ENCODE measurements at places on chromosomes 6 and 20. TPM values are rescaled to one million over a fixed set of nuclear protein-coding genes. Genes with fewer than 3 reads are reported as not detected.
A peak's percentile ranks its signal among the peaks of the same experiment; 100 is the strongest.

The ATP5F1E gene
- 71.1 TPM for polyA plus RNA-seq

DNA sequence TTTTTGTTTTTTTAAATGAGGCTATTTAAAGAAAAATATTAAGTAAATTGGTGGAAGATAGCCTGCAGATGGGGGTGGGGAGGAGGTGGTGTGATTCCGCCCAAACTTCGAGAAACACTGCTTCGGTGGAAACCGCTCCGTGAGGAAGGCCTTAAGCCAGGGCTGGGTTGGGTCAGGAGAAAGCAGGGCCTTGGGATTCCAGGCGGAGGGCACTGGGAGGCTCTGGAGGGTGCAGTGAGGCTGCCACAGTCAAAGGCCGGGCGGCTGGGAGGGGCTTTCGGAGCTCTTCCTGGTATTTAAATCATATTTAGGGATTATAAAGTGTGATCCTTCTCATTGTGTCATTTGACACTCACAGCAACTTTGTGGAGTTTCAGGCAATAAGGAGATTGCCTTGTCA, 22.2 kb upstream of the SCRT2 start:
- H3K36me3 ChIP-seq: no peaks in the 10 kb centered on the region
- H3K4me3 ChIP-seq: no peak overlapping the region
- DNase-seq: peak; percentile 41
- no peaks in the 10 kb centered on the region for H3K4me1 ChIP-seq
- H3K27me3 ChIP-seq: no peaks in the 10 kb centered on the region

The MGME1 gene
- polyA plus RNA-seq: 22.5 TPM

- no peak overlapping the region for H3K4me3 ChIP-seq
- H3K27ac ChIP-seq: no peak overlapping the region
- DNase-seq: no peak
- no peaks in the 10 kb centered on the region for H3K4me1 ChIP-seq
- peaks cover 4% of the 10 kb centered on the region for H3K27me3 ChIP-seq
Measured at GRCh38 chr6:132410830-132411229, 9.6 kb upstream of the MOXD1 start.

GRCh38 chr6:53598265-53598907, 53.5 kb upstream of the GCLC start:
- no peak overlapping the region for H3K27ac ChIP-seq
- no peak overlapping the region for H3K4me3 ChIP-seq
- no peak for DNase-seq
- no peaks in the 10 kb centered on the region for H3K27me3 ChIP-seq
- H3K4me1 ChIP-seq: no peaks in the 10 kb centered on the region

DNA sequence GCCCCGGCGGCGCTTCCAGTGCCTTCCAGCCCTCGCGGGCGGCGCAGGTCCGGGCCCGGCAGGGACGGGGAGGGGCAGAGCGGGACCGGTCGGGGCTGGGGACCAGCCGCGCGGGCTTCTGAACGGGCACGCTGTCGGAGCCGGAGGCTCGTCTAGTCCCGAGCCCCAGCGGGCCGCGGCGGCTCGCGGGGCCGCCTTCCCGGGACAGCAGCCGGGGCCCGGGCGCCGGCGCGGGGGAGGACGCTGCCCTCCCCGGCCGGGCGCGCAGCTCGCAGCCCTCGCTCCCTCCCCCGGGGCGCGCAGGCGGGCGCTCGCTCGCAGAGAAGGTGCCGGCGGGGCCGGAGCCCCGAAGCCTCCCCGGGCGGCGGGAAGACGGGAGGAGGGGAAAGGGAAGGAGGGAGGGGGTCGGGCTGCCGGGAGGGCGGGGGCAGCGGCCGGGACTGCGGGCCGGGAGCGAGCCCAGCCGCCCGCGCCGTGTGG, 696 bp upstream of the SIRPA start:
- H3K36me3 ChIP-seq: no peaks in the 10 kb centered on the region
- peak; percentile 94 for DNase-seq
- H3K4me3 ChIP-seq: peak overlapping the region; percentile 63
- peaks cover 81% of the 10 kb centered on the region for H3K4me1 ChIP-seq

DNA sequence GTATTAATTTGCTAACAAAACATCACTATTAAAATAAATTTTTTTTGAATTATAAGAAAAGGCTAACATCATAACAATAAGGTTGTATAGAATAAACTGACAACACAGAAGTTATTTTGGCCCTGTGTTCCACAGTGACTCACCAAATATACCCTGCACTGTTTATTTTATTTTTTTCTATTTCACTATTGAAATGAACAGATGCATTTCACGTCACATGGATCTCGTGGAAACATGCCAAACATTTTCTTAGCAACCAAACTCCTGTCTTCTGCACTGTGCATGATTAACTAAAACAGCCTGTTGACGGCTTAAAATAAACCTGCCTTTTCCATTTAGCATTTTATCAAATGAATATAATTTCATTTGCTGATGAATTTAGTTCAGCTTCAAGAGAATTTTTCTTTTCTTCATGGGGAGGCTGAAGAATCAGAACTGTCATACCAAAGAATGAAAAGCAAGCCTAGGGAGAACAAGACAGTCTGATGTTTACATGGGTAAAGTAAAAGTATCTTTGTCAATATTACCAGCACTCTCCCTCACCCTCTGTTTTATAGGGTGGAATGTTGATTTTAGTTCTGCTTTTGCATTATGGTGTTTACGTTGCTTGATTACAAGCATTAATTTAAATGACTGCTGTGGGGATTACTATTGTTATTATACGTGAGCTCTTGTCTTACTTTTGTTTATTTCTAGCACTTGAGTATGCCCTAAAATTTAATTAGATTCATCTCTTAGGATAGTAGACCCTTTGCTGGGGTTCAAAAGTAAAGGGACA, 115.3 kb downstream of the LCA5 start:
- DNase-seq: no peak
- H3K4me1 ChIP-seq: no peaks in the 10 kb centered on the region
- H3K27me3 ChIP-seq: no peaks in the 10 kb centered on the region
- no peaks in the 10 kb centered on the region for H3K36me3 ChIP-seq
- H3K4me3 ChIP-seq: no peak overlapping the region
